ENCODE measurements at places on chromosomes 12 and 14. TPM values are rescaled to one million over a fixed set of nuclear protein-coding genes. Genes with fewer than 3 reads are reported as not detected.

Gene REP15
- 0.82 TPM for total RNA-seq

Gene PIWIL1
- total RNA-seq = 0.45 TPM

Gene ASB2
- total RNA-seq = 0.54 TPM

Gene C3AR1
- 1.8 TPM for total RNA-seq

Gene PPP1R1A
- 12.8 TPM for total RNA-seq

Gene RPS6KA5
- 10.6 TPM for total RNA-seq

Gene CLEC2A
- total RNA-seq = not detected

Gene ACVRL1
- total RNA-seq = 12.3 TPM

Gene TMTC1
- total RNA-seq = 13.9 TPM

Gene RAB5B
- 46.5 TPM for total RNA-seq

Gene SERPINA12
- not detected for total RNA-seq

Gene NELL2
- 554 TPM for total RNA-seq

Gene LAG3
- total RNA-seq = 0.36 TPM

Gene CCDC38
- not detected for total RNA-seq

Gene KCNA5
- total RNA-seq = 2.9 TPM

Gene KLRB1
- not detected for total RNA-seq

Gene DPPA3
- total RNA-seq = not detected

Gene ARHGEF25
- 25.7 TPM for total RNA-seq
